ENCODE measurements at places on chromosomes 16 and 17.

DNA sequence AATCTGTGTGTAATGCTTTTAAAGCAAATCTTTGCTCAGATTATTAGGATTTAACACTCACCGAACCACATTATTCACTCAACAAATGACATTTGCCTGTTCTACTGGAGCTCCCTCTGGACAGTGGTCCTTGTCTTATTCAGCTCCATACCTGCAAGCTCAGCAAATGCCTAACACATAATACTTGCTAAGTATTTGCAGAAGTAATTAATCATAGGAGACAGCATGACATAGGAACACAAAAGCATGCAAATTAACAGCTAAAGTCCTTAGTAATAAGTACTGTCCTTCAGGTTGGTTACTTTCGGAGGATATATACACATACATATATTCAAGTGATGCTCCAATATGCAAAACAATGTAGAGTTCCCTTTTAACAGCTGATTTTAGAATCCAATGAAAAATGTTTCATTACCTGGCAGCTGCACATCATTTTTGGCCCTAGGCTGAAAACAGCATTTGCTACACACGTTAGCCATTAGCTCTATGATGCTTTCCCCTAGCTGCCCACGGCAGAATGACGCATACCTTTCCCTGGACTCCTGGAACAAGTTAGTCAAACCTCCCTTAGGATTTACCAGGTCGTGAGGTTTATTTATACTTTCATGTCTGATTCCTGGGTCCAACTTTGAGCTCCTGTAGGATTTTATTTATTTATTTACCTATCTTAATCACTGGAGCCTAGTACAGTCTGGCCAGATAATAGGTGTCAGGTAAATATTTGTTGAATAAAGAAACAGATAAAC lies 8.6 kb downstream of the BRD7 start:
- no peak for DNase-seq

GRCh38 chr16:84766978-84767773 lies 52.6 kb upstream of the CRISPLD2 start:
- DNase-seq = no peak

DNA sequence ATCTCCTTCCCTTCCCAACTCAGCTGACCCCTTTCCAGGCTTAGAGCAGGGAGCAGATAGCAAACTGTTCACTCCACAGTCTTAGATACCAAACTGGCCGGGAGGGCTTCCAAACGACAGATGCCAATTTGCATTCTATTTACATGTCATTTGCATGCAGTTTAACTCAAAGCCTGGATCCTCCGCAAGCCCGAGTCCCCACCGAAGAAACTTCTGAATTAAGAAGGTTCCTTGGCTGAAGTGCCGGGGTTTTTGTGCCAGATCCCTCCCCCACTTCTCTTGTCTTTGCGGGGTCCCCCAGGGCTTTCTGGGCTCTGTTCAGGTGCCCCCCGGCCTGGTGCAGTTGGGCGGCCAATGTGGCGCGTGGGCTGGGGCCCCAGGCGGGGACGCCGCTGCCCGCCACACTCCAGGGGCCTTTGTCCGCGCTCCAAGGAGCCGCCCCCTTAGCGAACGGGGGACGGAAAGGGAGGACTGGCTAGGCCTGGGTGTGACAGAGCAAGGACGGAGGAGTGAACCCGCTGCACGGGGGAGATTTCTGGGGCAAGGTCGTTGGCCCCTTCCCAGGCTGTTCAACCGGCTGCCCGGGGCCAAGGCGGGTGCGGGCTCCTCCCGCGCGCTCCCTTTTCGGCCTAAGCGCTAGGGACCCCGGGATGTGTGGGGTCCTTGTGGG lies 1.2 kb downstream of the GPRC5B start:
- no peak for DNase-seq

- no peak for DNase-seq
Observed at GRCh38 chr17:81867991-81868673, 3.0 kb downstream of the ARHGDIA start.

- DNase-seq = no peak
Observed at GRCh38 chr16:50834701-50835100, 92.8 kb downstream of the CYLD start.

DNA sequence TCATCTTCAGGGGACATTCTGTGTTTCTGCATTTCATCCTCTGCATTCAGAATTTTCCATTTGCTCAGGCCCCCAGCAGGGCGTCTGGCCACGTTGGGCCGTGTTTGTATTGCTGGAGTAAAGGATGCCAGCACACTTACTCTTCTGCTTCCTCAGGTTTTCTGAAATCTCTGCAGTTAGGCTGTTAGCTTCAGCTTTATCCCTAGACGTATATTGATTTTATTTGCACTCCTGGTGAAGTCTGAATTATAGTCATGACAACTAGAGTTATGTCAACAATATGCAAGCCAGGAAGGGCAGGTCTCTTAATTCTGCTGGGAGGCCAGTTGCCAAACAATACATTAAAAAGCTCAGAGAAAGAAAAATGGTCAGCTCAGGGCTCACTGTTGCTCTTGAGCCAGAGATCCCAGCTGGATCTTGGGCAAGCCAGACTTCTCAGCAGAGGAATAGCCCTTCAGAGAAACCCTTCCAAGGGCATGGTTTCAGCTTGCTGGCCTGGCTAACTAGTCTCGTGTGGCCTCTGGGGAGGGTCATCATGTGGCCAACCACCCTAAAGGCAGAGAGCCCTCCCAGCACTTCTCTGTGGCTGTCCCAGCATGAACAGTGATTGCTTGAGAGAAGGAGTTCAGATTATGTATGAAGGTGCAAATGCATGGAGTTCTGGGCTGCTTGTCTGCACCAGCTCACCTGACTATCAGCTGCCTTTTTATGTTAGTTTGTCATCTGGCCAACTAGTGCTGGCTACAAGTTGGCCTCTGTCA lies 110.2 kb upstream of the CACNG5 start:
- no peak for DNase-seq

GRCh38 chr16:68116256-68116867 lies 31.2 kb downstream of the NFATC3 start:
- no peak for DNase-seq

DNA sequence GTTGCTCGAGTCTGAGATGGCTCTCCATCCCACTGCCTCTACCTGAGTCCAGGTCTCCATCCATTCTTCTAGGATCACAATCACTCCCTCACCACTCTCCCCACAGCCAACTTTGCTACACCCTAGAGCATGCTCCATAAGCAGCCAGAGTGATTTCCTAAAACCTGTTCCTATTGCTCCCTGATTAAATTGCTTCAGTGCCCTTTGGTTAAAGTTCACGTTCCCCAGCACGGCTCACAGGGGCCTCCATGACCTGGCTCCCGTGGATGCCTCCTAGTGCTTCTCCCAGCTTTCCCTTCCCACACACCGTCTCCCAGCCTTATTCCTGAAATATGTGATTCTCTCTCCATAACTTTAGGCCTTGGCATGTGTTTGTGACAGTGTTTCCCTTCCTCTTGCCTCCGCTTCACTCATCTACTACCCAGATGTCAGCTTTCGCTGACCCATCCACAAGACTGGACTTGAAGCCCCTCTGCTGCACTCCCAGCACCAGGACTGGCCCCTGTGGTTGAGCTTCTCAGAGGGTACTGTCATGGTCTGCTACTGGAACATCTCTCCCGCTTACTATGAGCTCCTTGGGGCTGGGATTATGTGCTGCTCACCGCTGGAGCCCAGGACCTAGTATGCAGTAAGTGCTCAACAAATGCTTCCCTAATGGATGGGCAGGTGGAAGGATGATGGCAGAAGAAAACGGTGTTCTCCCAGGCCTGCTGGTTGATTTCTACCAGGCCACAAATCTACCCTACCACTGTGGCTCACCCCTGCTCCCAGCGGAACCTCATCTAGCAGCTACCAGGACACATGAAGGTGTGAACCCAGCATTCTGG lies 17.9 kb downstream of the MYO18A start:
- DNase-seq = no peak

All from HS-5 (cell line).